ENCODE measurements at places on chromosomes 3 and 15.

DNA sequence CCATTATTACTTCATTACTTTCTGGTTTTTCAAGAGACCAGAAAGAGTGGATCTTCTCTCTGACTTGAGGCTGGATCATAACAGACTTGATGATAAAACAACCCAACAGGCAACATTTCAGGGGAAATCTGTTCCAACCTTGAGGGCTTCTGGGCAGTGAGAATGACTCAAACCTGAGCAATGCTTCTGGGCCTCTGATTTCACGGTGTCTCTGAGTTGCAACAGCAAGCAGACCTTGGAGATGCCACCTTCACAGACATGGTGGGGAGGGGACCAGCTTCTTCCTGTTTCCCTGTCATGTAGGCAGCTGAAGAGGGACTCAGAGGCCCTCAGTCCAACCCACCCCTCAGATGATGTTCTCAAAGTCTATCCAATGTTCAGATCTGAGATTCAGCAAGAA, 104.0 kb downstream of the ABHD5 start:
- DNase-seq: no peak

- DNase-seq: no peak
These were observed 21.1 kb downstream of the OXNAD1 start for GRCh38 chr3:16286161-16286560.

GRCh38 chr15:67501177-67501835, 19.6 kb upstream of the C15orf61 start:
- peak; percentile 43 for DNase-seq

DNA sequence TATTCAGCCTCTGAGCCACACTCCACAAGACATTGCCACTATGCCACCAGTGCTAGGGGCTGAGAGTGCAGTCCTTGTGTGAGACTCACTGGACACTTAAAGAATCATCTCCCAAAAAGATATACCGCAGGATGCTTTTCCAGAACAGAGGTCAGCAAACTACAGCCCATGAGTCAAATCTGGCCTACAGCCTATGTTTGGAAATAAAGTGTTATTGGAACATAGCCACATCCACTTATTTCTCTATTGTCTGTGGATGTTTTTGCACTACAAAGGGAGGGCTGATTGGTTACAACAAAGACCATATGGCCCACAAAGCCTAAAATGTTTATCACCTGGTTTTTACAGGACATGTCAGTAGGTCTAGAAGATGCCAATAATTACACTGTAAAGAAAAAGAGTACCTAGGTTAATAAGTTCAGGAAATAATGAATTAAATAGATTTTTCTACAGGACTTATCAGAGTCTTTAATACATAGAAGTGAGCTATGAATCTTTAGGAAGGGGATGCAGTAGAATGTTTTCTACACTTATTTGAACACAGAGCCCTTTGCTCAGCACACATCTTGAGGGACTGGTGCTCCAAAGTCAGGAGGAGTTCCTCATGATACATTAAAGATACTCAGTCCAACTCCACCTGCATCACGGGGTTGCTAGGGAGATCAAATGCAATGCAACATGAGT, 26.3 kb downstream of the SRGAP3 start:
- DNase-seq: no peak

GRCh38 chr3:150936693-150937092, 31.5 kb upstream of the MINDY4B start:
- DNase-seq: no peak

DNA sequence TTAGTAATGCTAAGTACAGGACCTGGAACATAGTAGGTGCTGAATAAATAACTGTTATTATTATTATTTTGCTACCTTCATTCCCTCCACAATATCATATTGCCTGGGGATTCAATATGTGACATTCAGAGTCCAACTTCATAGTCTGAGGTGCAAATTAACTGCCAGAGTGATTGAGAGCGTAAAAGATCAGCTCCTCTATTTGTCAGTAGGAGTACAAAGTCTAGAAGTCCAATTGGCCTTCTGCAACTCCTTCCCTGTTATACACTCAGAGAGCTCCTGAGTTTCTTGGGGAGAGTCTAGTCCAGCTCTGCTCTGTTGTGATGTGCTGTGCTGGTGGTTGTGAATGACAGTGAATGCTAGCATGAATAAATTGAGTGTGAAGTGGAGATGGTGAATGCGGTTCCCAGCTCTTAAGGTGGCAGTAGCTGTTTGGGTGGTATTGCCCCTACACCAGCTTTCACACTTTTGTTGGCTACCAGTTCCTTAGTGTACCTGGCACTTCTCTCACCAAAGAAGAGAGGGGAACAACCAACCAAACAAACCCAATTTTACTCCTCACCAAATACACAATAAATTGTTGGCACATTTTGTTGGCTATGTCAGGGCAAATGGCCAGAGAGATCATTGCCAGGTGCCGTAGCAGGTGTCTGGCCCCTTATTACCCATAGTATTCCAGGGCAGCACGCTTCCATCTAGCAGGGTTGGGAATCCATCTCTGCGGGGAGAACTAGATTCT, 270.1 kb upstream of the TBL1XR1 start:
- no peak for DNase-seq

- DNase-seq: no peak
These were observed 3.2 kb downstream of the TRANK1 start for GRCh38 chr3:36941658-36942057.

- DNase-seq: no peak
These were observed 54.6 kb upstream of the ATOSA start for GRCh38 chr15:52733696-52734255.

- DNase-seq: no peak
These were observed 348 bp upstream of the DPP8 start for GRCh38 chr15:65517866-65518207.

DNA sequence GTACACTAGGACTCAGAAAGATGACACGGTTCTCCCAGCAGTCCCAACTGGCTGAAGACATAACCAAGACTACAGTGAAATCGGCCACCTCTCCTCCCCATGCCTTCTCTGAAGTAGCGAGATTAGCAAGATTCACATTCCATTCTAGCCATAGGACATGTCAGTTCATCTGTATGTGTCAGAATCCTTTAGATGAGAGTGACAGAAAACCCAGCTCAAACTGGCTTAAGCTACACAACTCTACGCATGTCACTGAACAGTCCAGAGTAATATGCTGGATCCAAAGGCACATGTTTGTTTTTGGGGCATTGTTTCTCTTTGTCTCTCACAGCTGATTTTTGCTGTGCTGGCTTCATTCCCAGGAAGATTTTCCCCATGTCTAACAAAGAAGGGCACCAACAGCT, 75.8 kb downstream of the RARB start:
- no peak for DNase-seq

DNA sequence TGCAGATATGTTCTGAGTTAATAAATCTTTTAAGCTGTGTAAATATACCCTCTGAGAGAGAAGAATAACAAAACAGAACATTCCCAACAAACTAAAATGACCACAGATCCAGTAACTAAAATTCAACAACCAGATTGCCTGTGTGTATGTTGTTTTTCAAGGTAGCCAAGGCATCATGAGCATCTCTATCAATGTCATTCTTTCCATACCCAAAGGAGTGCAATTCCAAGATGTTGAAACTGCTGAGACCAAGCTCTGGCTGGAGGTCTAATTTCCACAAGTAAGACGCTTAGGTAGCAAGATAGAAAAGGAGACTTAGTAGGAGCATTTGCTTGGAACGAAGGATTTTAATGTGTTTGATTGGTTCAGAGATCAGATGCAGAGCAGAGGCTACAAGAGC, 276.3 kb downstream of the RBMS3 start:
- no peak for DNase-seq

GRCh38 chr3:35291471-35292236, 347.7 kb upstream of the ARPP21 start:
- DNase-seq: no peak

DNA sequence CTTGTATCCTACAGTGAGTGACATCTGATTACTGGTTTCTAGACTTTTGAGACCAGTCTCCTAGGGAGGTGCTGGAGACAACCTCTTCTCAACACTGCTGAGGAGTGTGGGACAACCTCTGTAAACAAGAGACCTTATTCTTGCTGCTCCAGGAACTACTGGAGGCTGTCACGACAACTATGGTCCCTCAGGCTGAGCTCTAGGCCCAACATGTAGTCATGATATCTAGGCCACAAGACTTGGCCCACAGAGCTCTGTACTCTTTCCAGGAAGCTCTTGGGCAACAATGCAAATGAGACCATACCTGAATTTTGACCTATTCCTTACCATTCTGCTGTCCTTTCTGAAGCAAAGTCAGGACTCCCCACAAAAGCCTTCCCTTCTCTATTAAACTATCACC, 24.3 kb upstream of the HEG1 start:
- DNase-seq: no peak

DNA sequence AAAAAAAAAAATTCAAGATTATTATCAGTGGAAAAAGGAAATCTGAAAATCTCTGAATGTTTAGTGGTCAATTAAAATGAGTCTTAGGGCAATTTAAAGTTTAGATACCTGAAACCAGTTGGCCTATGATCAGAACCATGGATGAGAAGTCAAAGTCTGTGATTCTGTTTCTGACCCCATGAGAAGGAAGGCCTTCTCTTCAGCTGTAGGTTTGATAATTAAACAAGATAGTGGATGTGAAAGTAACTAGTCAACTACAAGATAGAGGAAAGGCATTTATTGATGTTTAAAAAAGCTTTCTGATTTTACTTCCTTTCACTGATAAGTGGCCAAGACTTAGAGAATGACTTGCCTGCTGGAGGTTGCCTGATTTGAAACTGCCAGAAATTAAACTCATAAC, 8.7 kb downstream of the PLS1 start:
- DNase-seq: no peak

DNA sequence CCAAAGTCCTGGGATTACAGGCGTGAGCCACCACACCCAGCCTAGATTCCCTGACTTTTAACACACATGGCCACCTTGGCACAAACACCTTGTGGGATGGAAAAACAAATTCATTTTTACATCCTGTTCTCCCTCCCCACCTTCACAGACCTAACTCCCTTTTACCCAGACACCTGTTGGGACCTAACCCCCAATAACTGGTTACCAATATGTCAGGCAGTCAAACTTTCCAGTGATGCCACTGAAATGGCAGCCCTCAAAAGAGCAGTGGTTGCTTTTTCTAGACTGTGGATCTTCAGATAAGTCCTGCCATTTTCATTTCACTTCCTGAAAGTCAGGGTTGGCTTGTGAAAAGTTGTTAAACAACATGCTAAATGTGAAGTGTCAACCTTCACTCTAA, 34.9 kb downstream of the SIN3A start:
- no peak for DNase-seq

DNA sequence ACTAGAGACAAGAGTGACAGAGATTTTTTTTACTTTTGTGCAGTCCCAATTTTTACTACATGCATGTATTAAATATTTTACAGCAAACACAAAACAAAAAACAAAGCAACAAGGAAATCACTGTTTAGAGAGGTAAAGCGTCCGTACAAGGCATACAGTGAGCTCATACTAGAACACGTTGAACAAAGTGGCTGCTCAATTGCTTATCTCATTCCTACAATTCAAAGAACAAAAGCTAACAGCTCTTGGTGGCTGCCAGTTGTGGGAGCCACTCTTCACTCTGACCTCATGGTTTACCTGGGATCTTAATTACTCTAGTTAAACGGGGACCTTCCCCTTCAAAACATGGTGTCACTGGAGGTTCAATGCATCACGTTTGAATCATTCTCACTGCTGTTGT, 7.6 kb upstream of the ARHGEF26 start:
- DNase-seq: no peak

DNA sequence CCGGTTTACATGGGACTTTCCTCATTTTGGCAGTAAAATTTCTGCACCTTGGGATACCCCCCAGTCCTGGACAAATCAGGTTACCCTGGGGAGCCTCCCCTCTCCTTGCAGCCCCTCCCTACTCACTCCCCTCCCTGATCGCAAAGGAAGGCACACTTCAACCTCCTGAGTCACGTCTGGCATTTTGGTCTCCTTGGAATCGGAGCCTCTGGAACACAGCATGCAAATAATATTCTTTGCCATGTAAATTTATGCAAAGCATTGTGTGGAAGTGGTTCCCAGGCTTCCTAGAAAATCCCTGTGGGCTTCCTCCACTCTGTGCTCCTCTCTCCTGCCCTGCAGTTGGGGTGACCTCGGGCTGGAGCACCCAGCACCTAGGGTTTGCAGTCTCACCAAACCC, 11.6 kb downstream of the SCN5A start:
- no peak for DNase-seq

GRCh38 chr15:44788748-44789147, 52.4 kb downstream of the TRIM69 start:
- DNase-seq: no peak

- DNase-seq: no peak
These were observed 16.7 kb downstream of the FAM174B start for GRCh38 chr15:92638709-92639365.

GRCh38 chr3:42276141-42277132, 10.5 kb upstream of the CCK start:
- no peak for DNase-seq

GRCh38 chr15:63238796-63239195, 38.6 kb upstream of the APH1B start:
- DNase-seq: no peak

- DNase-seq: no peak
These were observed 109.5 kb upstream of the PLXNA1 start for GRCh38 chr3:126873416-126873815.

- DNase-seq: no peak
These were observed 242.9 kb downstream of the WNT5A start for GRCh38 chr3:55244247-55244646.

DNA sequence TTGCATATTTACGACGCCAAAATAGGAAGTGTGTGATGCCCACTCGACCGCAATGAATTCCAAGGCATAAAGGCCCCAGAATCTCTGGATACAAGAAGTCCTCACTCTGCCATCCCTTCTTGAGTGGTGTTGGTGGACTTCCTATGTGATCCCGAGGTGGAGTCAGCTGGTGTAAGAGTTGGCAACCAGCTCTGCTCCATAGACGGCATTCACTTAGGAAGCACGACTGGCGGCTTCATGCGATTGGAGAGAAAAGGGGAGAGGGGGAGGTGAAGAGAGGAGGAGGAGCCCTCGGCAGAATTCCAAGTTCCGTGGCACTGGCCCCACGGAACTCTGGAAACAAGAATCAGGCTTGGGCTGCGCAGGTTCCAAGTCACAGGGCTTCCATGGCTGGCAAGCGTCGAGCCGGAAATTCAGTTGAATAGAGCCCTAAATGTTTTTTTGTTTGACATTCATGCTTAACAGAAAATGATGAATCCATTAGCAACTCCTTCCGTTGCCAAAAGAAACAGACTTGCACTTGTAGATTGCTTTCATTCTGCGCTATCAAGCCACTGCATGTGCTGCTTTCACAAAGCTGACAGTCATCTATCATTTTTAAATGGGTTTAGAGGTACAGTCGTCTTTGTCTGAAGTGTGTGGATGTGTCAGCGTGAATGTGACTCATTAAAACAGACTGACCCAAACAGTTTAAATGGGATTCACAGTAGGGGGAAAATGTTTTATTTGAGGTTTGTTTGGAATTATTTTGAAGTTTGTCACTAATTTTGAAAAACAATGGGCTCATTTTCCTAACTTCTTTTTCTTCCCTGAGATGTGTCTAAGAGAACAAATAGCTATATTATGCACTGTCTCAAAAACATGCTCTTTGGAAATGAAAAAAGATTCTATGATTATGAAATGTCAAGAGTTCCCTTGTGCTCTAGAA, 428.3 kb upstream of the ATP11B start:
- no peak for DNase-seq

- DNase-seq: no peak
These were observed 25.8 kb downstream of the CYFIP1 start for GRCh38 chr15:22954326-22954725.
